ENCODE measurements at places on chromosomes 12 and 14.

GRCh38 chr14:21990116-21990515 lies 316.5 kb upstream of the OR4E1 start:
- no peak for DNase-seq

- DNase-seq, result no peak
These were observed 3.6 kb downstream of the DIP2B start for GRCh38 chr12:50508414-50508813.

GRCh38 chr12:132444957-132445883 lies 44.7 kb upstream of the FBRSL1 start:
- no peak for DNase-seq

GRCh38 chr12:22835431-22835830 lies 210.5 kb downstream of the ETNK1 start:
- DNase-seq, result no peak

GRCh38 chr14:42090122-42090521 lies 483.4 kb downstream of the LRFN5 start:
- no peak for DNase-seq

GRCh38 chr12:92133795-92134637 lies 11.6 kb downstream of the BTG1 start:
- DNase-seq, result no peak
